ENCODE measurements at places on chromosomes 16 and 17. TPM values are rescaled to one million over a fixed set of nuclear protein-coding genes. Genes with fewer than 3 reads are reported as not detected.

Gene ERN2
- not detected for total RNA-seq

Gene ZNF385C
- not detected for total RNA-seq

Gene AIPL1
- total RNA-seq: not detected

Gene CEP20
- total RNA-seq: 43.1 TPM

Gene BAIAP3
- 0.70 TPM for total RNA-seq

Gene TEKT5
- not detected for total RNA-seq

Gene SLC16A13
- 4.2 TPM for total RNA-seq

DNA sequence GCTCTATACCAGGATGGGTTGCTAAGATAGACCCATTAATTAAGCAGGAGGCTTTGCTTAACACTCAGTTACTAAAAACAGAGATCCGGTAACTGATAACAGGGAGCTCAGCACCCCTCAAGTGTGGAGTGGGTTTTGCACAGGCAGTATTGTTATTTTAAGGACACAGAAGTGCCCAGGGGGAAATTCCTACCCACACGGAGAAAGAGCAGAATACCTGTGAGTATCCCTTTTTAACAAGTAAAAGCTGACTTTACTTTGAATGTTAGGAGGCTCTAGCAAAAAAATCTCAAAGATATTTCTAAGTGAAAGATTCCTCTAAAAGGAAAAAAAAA, 32.8 kb upstream of the HAS3 start:
- H3K27ac ChIP-seq: peak overlapping the region; percentile 88
- no peaks in the 10 kb centered on the region for H3K36me3 ChIP-seq
- no peak for DNase-seq
- H3K4me3 ChIP-seq: no peak overlapping the region

DNA sequence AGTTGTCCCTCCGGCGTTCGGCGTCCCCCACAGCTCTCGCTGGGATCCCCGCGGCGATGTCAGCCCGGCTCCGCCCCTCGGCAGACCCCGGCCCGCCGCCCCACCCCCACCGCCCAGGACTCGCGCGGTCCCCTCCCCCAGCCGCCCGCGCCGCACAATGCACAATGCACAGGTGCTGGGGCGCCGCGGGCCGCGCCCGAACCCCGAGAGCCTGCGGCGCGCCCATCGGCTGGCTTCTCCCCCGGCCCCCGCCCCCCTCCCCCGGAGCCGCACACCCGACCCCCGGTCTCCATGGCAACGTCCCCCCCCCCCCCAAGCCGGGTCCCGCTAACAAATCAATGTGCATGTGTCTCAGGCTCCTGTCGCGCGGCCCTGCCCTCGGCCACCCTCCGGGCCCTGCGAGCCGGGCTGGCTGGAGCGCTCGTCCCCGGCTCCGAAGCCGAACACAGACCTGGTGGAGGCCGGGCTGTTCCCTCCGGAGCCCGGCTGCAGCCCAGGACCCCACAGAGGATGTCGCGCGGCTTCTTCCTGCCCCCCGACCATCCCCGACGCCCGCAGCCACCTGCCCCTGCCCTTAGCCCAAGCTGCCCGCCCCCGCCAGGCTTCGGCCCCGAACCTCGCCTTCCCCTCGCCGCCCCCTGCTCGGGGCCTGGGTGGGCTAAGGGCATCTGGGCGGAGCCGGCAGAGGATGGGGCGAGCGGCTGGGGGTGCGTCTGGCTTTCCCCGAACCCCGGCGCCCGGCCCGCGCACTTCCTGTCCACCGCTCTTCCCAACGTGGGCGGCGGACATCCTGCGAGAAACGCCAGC, 818 bp upstream of the CBX8 start:
- DNase-seq: no peak
- peak overlapping the region; percentile 86 for H3K27ac ChIP-seq
- H3K36me3 ChIP-seq: no peaks in the 10 kb centered on the region
- peak overlapping the region; percentile 87 for H3K4me3 ChIP-seq
- H3K4me1 ChIP-seq: peaks cover 60% of the 10 kb centered on the region

- no peaks in the 10 kb centered on the region for H3K36me3 ChIP-seq
- H3K27me3 ChIP-seq: no peaks in the 10 kb centered on the region
- no peak overlapping the region for H3K4me3 ChIP-seq
- no peaks in the 10 kb centered on the region for H3K4me1 ChIP-seq
Measured at GRCh38 chr17:58264407-58265103, 16.2 kb downstream of the MPO start.

DNA sequence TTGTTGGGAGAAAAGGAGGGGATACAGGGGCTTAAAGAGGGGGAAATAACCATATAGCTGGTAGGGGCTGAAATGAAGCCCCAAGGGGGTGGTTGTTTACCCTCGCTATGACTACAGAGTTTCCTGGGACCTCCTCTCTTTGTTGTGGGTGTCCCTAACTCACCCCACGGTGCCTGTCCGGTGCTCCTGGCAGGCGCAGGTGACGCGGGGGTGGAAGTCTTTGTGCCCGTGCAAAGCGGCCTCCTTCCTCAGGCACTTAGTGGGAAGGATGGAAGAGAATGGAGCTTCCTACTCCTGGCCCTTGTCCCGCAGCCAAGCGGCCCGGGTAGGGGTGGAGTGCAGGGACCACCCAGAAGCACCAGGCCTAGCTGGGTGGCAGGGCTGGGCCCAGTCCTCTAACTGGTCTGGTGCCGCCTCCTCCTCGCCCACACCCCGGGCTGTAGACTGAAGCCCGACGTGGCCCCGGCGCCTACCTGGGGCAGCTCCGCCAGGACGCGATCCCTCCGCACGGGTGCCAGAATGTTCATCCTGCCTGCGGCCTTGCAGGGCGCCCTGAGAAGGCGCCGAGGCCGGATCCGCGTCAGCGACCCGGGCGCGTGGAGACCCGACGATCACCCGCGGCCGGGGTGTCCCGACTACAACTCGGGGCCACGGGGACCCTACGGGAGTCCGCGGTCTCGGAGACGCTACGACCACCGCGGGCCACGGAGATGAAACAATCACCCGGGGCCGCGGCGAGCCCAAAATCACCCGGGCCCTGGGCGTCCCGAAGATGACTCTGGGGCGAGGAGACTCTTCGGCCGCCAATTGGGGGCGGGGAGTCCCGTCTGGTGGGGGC, 709 bp downstream of the RAB34 start:
- H3K4me3 ChIP-seq: peak overlapping the region; percentile 63
- peaks cover 35% of the 10 kb centered on the region for H3K4me1 ChIP-seq
- H3K27ac ChIP-seq: peak overlapping the region; percentile 97
- no peaks in the 10 kb centered on the region for H3K36me3 ChIP-seq

GRCh38 chr16:81537721-81538561, 93.3 kb downstream of the CMIP start:
- H3K4me3 ChIP-seq: no peak overlapping the region
- H3K4me1 ChIP-seq: peaks cover 50% of the 10 kb centered on the region
- no peaks in the 10 kb centered on the region for H3K36me3 ChIP-seq
- DNase-seq: no peak
- no peaks in the 10 kb centered on the region for H3K27me3 ChIP-seq

GRCh38 chr17:7146115-7146514, 31.5 kb upstream of the ASGR2 start:
- H3K27ac ChIP-seq: no peak overlapping the region
- DNase-seq: no peak
- peaks cover 8% of the 10 kb centered on the region for H3K4me1 ChIP-seq
- H3K36me3 ChIP-seq: no peaks in the 10 kb centered on the region
- H3K27me3 ChIP-seq: no peaks in the 10 kb centered on the region

DNA sequence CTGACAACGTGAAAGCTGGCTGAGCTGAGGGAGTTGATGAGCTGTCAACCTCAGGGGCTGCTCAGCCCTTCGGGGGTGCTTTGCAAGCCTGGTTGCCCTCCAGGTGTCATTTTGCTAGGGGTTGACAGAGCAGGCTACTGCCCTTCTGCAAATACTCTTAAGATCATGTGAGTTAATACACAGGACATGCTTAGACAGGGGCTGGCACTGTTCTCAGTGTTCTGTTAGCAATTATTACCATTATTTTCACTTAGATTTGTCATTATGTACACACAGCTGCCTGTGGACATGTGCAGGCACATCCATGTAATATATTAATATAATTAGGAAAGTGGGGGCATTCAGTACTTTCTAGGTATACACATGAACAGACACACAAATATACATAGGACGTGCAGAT, 554.3 kb upstream of the HSBP1 start:
- H3K4me1 ChIP-seq: peaks cover 8% of the 10 kb centered on the region
- H3K27me3 ChIP-seq: peaks cover 3% of the 10 kb centered on the region
- no peak overlapping the region for H3K27ac ChIP-seq
- DNase-seq: no peak

GRCh38 chr16:12311309-12311708, 334.8 kb downstream of the SNX29 start:
- no peaks in the 10 kb centered on the region for H3K36me3 ChIP-seq
- H3K27me3 ChIP-seq: no peaks in the 10 kb centered on the region
- H3K4me1 ChIP-seq: peaks cover 69% of the 10 kb centered on the region
- no peak overlapping the region for H3K4me3 ChIP-seq

GRCh38 chr16:79605999-79606398, 5.5 kb upstream of the MAF start:
- DNase-seq: no peak
- peak overlapping the region; percentile 23 for H3K27ac ChIP-seq
- H3K4me3 ChIP-seq: no peak overlapping the region
- H3K4me1 ChIP-seq: peaks cover 12% of the 10 kb centered on the region
- no peaks in the 10 kb centered on the region for H3K36me3 ChIP-seq
- no peaks in the 10 kb centered on the region for H3K27me3 ChIP-seq

DNA sequence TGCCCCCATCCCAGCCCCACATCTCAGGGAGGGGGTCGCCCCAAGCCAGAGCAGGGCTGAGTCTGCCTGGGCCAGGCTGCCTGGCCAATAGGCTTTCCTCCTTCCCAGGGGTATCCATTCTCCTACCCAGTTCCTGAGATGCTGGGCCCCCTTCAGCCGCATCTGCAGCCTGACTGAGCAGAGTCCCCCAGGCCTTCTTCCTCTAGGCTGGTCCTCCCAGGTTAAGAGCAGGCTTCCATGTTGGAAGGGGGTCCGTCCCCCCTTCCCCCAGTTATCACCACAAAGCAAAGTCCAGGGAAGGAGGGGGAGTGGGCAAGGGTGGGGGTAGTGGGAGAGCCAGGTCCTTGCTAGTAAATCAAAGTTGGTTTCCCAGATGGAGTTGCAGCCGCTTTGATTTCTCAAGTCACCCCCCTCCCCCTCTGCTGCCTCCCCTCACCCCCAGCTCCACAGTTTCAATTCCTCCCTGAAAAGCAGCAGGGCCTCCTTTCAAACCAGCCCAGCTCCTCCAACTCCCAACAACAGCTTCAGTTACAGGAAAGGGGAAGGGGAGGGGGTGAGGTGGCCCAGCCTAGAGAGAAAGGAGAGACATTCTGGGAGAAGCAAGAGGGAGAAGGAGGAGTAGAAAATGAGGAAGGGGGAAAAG, 9.5 kb upstream of the FZD2 start:
- H3K4me1 ChIP-seq: no peaks in the 10 kb centered on the region
- H3K27me3 ChIP-seq: no peaks in the 10 kb centered on the region
- no peak overlapping the region for H3K4me3 ChIP-seq
- DNase-seq: no peak

- H3K27ac ChIP-seq: no peak overlapping the region
- H3K36me3 ChIP-seq: no peaks in the 10 kb centered on the region
- no peak overlapping the region for H3K4me3 ChIP-seq
- H3K27me3 ChIP-seq: no peaks in the 10 kb centered on the region
- no peak for DNase-seq
Measured at GRCh38 chr16:59048876-59049275, 314.8 kb upstream of the GOT2 start.

GRCh38 chr17:82948957-82949356, 109.1 kb upstream of the ZNF750 start:
- no peak overlapping the region for H3K4me3 ChIP-seq
- no peak for DNase-seq
- H3K27ac ChIP-seq: no peak overlapping the region

- no peak for DNase-seq
- H3K4me1 ChIP-seq: no peaks in the 10 kb centered on the region
- H3K36me3 ChIP-seq: no peaks in the 10 kb centered on the region
- no peak overlapping the region for H3K27ac ChIP-seq
- no peaks in the 10 kb centered on the region for H3K27me3 ChIP-seq
Measured at GRCh38 chr16:75687361-75687760, 10.6 kb upstream of the CPHXL2 start.

- H3K27ac ChIP-seq: no peak overlapping the region
- no peak for DNase-seq
- peak overlapping the region; percentile 16 for H3K4me3 ChIP-seq
- no peaks in the 10 kb centered on the region for H3K4me1 ChIP-seq
Measured at GRCh38 chr17:2749784-2750181, 331 bp upstream of the CCDC92B start.

DNA sequence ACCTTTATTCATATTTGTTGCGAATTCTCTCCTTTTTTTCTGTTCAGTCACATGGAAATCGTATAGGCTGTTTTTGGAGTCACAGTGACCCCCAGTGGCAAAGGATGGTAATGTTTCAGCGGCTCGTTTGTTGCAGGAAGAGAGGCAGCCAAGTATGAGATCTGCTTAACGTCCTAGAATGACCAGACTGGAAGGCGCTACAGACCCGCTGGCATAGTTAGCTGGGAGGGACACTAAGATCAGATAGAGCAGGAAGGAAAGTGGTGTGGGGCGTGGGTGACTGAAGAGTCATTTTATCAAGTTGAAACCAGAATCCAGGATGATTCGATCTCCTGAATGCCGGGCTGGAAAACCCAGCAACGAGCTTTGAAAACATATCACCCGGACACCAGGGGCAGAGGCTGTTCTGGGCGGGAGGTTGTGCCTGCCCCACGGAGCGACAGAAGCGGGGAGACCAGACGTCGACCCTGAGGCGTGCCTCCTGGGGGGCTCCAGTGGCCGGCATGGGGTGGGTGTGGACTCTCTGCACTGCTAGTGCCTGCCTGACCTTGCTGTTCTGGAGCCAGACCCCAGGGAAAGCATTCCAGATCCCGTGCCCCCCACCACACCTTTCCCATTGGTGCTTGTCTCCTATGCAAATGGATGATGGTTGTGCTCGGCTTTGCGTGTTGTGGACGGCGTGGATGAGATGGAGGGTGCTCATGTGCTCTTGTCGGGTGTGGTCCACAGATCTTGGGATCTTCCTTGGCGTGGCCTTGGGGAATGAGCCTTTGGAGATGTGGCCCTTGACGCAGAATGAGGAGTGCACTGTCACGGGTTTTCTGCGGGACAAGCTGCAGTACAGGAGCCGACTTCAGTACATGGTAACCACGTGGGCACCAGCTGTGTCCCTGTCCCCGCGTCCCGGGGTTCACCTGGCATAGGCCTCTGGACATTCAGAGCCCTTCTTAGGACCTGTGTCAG, 7.7 kb downstream of the IL34 start:
- H3K27me3 ChIP-seq: no peaks in the 10 kb centered on the region
- H3K27ac ChIP-seq: no peak overlapping the region
- DNase-seq: no peak
- H3K4me1 ChIP-seq: peaks cover 4% of the 10 kb centered on the region
- no peaks in the 10 kb centered on the region for H3K36me3 ChIP-seq

Data from esophagus squamous epithelium (tissue), 5 donors.